ENCODE measurements at places on chromosomes 6 and 20.
A peak's percentile ranks its signal among the peaks of the same experiment; 100 is the strongest.

DNA sequence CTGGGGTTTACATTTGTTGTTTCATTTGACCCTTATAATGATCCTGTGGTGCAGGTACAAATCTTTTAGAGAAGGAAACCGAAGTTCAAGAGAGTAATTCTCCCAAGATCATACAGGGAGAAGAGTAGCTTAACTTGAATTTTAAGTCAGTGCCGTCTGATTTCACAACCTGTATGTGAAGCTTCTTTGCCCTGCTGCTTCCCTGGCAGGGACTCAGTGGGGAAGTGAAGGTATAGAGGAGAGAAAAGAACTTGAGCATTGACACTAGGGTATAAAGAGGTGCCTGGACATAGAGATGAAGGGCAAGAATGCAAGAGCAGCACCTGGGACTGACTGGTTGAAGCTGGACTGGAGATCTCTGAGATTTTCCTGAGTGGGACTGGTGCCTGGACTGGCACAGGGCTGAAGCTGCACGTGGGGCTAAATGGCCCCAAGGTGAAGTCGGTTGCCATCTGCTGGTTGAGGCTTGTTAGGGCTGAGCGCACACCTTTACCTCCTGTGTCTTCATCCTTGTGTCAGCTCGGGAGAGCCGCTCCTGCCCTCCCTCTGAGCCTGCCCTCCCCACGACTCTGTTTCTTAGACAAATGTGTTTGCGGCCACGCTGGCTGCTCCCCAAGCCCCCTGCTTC is 41.8 kb downstream of the FARS2 start:
- no peak for DNase-seq

GRCh38 chr20:37223053-37223452 is 38.6 kb downstream of the GHRH start:
- peak; percentile 22 for DNase-seq

DNA sequence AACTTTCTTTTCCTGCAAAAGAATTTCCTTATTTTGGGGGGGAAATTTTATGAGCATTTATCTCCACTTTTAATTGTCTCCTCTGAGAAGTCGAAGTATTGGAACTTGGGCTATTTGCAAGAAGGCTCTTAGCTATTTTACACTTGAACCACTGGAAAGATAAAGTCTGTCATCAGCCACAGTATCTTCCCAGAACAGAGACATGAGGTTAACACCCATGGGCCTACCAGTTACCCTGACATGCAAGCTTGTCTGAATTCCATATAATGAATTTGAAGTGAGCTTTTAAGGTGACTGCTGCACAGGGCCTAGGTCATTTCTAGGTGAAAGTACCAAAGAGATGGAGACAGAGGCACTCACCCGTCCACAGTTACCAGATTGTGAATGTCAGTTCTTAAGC is 193.1 kb downstream of the SIM1 start:
- DNase-seq = no peak

DNA sequence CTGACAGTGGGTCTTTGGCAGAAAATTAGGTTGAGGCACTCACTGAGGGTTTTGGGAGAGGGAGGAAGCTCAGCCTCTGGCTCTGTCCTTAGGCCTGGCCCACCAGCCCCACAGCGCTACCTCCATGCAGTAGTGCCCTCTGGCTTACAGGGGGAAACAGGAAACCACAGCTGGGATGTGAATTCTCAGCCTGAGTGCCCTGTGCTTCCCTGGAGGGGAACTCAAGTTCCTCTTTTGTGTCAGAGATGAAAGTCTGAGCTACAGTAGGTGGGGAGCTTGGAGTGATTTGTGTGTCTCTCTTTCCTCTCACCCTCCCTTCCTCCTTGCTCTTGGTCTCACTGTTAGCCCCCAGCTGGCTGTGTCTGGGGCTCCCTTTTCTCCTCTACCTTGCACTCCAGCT is 48.2 kb upstream of the BLCAP start:
- DNase-seq = no peak

GRCh38 chr6:147570681-147571080 is 62.2 kb downstream of the SAMD5 start:
- DNase-seq = no peak

GRCh38 chr6:66336176-66336575 is 629.1 kb upstream of the EYS start:
- DNase-seq = no peak

- no peak for DNase-seq
These were observed 161.2 kb downstream of the KCNQ5 start for GRCh38 chr6:72783035-72783434.

GRCh38 chr6:145075425-145075824 is 659.9 kb downstream of the EPM2A start:
- no peak for DNase-seq

DNA sequence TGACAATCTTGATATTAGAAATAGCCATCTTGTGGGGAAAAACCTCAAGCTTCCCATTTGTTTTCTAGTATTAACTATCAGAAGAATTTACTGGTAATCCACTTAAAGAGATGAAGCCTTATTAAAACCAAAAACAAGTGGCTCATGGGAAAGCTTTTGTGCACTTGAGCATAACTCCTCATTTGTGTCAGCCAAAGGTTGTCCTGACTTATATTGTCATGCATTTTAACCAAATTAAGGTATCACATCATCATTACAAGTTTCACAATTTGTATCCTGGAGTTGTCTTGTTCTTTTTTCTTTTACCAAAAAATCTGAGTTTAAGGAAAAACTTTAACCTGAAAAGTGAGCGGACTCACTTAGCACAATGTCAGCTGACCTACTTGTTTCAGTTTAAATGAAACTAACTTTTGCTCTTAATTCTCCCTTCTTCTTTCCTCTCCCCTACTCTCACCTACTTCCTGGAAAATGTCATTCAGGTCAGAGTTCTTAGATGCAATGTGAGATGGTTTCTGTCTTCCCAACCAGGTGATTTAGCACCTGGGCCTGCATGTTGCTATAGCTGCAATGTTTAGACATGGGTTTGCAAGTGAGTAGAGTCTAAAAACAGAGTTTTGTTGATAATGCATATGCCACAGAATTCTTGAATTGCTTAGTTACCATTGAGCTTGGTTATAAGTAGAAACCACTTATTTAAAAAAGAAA is 82.8 kb downstream of the TNFAIP3 start:
- no peak for DNase-seq

DNA sequence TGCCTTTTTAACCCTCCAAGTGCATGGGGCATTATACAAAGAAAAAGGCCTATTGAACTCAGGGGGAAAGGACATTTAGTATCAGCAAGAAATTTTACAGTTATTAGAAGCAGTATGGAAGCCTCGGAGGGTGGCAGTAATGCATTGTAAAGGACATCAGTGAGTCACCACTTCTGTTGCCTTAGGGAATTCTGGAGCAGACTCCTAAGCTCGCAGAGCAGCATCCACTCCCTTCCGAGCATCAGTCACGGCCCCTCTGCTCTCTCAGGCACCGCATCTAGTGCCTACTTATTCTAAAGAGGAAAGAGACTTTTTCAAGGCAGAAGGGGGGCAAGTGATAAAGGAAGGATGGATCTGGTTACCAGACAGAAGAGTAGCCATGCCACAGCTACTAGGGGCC is 296.5 kb downstream of the RNGTT start:
- no peak for DNase-seq

DNA sequence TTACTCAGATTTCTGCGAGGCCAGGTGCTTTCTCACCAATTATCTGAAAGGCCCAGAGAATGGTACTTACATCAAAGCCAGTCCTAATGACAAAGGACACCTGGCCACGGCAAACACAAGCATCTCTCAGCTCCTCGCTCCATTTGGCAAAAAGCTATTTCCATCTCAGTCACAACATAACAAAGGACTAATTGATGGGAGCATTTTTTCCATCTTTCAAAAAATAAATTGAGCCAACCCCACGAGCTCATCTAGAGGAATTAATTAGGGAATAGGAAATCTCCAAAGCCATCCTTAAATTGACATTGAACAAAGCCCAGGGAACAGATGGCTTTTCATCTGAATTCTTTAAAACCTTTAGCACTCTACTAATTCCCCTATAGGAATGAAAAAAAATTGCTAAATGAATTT is 236.7 kb downstream of the HAO1 start:
- no peak for DNase-seq

- DNase-seq = no peak
These were observed 113.4 kb downstream of the MAP3K4 start for GRCh38 chr6:161104966-161105365.

DNA sequence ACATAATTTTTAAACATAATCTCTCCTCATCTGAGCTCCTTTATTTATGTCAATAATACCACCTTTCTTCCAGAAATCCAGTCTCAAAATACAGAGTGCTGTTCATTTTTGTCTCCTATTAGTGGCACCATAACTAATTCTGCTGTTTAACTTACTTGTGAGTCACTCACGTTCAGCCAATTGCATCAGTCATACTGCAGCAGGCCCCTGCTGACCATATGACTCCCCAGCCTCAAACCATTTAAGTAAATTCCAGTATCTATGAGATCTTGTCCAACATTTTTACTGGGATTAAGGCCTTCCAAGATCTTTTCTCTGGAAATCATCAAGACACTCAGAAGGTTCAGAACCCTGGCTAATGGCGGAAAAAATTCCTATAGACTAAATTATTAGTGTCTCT is 982.2 kb upstream of the MAP3K7 start:
- no peak for DNase-seq
